Hematopoietic multipotent progenitor cell treated with erythropoietin and hydrocortisone succinate and interleukin-3 and kit ligand, for 4 days (in vitro differentiated cells): ENCODE measurements at places on chromosomes 16 and 17.

DNA sequence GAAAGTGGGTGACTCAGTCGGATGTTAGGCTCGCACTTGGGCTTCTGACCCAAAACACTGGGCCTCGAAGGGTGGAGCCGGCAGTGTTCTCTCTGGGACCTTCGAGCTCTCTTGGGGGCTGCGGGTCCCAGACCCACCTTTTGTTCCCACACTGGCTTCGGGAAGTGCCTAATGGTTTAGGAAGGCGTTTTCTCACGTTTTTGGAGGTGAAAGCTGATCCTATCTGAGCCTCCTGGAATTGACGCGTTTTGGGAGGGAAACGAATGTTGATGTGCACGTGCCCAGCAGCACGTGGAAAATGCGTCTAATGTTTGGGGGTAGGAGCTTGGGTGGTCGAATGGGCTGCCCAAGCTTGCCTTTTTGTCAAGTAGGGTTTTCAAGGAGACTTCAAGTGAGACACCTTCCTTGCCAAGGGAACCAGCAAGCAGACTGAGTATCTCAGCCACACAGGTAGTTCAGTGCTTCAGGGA, 666 bp downstream of the HGS start:
- peak; percentile 51 for DNase-seq

- no peak for DNase-seq
Observed at GRCh38 chr17:9177212-9177611, 155.9 kb downstream of the NTN1 start.

DNA sequence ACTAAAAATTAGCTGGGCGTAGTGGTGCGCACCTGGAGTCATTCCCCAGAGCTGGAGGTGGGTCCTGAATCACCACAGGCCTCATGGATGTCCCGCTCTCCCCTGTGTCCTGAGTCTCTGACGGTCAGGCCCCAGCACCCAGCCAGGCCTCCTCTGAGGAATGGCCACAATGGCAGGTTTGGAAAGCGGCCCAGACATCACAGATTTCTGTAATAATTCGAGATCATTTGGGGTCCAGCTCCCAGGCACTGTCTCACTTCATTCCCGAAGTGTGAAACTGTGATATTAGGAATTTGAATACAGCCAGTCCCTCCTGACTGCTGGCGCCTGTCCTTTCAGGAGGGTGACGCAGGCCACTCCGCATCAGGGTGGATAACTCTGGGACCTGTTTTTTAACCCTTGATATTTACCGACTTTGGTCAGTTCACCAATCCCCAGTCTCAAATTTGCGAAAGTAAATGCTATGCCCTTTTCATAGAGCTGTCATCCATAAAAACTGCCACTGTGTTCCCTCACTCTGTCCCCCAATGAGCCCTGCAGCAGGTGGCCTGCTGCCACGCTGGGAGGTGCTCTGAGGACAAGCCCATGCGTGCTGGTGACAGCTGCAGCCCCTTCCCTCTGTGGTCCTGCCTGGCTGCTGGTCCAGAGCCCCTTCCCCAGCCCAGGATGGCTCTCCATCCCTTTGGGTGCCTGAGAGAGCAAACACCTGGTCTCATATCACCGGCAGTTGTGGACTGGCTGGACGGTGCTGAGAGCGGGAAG, 28.3 kb upstream of the RPTOR start:
- DNase-seq: no peak

DNA sequence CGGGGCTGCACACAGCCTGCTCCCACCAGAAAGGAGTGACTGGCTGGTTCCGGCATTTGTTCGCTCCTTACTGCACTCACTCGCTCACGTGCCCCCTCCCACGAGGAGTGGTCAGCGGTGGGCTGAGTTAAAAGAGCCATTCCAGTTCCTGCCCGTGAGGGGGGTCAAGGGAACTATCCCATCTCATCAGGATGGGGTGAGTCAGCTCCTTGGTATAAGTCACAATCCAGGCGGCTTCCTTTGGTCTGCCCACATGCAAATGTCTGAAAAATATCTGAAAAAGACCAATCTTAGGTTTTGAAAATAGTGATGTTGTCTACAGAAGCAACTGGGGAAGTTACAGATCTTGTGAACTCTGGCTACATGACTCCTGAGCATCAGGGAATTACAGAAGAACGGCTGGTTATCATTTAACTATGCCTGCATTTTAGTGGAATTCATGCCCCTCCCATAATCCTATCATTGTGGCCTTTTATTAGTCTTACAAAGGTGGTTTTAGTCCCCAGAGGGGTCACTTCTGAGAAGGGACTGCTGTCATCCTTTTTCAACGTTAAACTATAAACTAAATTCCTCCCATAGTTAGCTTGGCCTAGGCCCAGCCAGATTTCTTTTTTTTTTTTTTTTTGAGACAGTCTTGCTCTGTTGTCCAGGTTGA, 9.8 kb upstream of the TNFSF12 start:
- no peak for DNase-seq

DNA sequence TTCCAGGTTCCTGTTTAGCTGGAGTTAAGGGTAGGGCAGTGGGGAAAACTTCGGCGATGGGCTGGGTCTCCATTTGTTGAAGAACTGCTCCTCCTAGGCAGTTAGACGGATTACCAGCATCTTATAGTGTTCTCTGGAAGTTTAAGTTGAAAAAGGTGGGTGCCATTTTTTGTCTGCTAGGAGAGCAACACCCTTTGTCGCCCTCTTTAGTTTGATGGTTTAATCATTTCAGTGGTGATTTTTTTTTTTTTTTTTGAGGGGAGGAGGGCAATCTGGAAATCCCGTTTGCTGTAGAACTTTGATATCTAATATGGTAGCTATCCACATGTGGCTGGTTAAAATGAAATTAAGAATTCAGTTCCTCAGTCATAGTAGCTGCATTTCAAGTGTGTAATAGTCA, 4.1 kb downstream of the UBFD1 start:
- DNase-seq: peak; percentile 25

DNA sequence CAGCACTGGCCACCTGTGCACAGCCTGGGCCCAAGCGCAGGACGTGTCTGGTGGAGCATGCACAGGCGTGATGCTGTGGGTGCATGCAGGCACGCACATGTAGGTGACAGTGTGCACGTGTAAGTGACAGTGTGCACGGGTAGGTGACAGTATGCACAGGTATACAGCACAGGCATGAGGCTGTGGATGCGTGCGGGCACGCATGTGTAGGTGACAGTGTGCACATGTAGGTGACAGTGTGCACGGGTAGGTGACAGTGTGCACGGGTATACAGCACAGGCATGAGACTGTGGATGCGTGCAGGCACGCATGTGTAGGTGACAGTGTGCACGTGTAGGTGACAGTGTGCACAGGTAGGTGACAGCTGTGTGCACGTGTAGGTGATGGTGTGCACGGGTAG, 7.9 kb downstream of the RPUSD1 start:
- no peak for DNase-seq

DNA sequence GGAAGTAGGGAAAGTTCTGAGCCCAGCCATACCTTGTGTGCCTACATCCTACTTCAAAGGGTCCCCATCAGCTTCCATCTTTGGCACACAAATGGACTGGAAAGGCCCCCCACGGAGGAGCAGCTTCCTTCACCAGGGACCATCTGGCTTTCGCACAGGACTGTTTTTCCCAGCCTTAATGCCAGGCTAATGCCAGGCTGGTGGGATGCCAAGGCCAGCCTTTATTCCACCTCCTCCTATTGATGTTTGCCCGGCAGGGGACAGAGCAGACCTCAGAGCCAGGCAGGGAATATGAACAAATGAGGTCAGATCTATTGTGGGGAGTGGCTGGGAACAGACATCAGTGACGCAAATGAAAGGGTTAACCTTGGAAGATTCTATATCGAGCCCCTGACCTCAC, 5.7 kb downstream of the GPR179 start:
- no peak for DNase-seq

DNA sequence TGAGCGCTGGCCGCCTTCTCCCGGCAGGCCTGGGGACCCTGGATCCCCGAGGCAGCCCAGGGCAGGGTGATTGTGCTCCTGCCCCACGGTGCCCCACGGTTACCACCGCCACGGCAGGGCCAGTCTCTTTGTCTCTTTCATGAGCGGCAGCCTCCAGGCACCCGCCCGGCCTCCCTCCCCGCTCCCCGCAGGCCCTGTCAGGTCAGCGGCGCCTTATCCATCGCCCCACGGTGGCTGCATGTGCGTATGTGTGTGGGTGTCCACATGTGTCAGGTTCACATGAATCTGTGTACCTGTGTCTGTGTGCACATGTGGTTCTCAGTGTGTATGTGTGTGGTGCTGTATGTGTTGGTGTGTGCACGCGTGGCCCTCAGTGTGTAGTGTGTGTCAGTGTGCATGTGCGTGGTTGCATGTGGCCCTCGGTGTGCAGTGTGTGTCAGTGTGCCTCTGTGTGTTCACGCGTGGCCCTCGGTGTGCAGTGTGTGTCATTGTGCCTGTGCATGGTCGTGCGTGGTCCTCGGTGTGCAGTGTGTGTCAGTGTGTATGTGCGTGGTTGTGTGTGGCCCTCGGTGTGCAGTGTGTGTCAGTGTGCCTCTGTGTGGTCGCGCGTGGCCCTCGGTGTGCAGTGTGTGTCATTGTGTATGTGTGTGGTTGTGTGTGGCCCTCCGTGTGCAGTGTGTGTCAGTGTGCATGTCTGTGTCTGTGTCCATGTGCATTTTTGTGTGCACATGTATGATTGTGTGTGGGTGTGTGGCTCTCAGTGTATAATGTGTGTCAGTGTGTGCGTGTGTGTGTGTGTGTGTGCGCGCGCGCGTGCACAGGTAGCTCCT, 239.2 kb upstream of the GSE1 start:
- peak; percentile 42 for DNase-seq

- peak; percentile 90 for DNase-seq
Observed at GRCh38 chr17:1515640-1516387, 598 bp downstream of the INPP5K start.

- DNase-seq: no peak
Observed at GRCh38 chr16:75861311-75862097, 135.2 kb upstream of the CPHXL start.

DNA sequence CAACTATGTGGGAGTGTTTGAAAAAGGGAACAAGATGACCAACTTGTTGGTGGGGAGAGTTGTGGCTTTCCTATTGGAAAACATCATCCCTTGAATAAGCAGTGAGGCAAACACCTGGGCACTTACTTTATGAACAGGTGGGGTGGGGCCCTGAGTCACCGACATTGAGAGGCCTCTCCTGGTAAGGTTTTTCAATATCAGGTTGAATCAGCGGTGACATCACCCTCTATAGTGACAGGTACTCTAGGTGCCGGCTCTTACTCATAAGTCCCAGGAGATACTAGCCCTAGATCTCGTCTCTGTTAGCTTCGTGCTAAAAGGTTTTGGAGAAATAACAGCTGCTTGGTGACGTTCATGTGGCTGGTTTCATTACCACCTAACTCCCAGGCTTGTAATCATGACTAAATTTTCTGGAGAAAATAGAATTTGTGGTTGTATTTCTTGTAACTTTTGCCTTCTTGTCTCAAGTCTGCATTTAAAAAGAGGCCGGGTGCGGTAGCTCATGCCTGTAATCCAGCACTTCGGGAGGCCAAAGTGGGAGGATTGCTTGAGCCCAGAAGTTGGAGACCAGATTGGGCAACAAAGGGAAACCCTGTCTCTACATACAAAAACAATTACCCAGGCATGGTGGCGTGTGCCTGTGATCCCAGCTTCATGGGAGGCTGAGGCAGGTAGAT, 19.3 kb downstream of the CDH1 start:
- no peak for DNase-seq

- DNase-seq: peak; percentile 95
Observed at GRCh38 chr17:75843577-75844529, at the start of gene UNC13D. Gene UNC13D, minus strand, starts transcription at chr17:75844404. Its CDS starts 67 bp downstream, at chr17:75844337.

- no peak for DNase-seq
Observed at GRCh38 chr16:81635063-81635937, 143.8 kb upstream of the PLCG2 start.

- DNase-seq: no peak
Observed at GRCh38 chr17:30780343-30780742, 44.1 kb downstream of the CRLF3 start.

DNA sequence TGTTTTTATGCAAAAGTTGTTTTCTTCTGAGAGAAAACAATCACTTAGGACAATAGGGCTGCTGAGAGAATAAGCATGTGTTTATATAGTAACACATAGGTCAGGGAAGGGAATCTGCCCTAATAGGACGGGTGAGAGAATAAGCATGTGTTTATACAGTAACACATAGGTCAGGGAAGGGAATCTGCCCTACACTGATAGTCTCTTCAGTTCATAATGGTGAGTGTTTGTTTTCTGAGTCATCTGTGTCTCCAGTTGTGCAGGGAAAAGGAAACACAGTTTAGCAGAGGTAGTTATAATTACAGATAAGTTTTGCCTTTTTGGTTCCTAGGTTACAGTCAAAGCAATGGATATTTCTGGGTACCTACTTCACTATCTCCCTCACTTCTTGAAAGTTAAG, 252.3 kb upstream of the CA10 start:
- DNase-seq: no peak

- no peak for DNase-seq
Observed at GRCh38 chr16:74469946-74470478, 48.7 kb upstream of the CLEC18B start.

GRCh38 chr17:30363715-30364202, 15.0 kb upstream of the CPD start:
- peak; percentile 70 for DNase-seq

DNA sequence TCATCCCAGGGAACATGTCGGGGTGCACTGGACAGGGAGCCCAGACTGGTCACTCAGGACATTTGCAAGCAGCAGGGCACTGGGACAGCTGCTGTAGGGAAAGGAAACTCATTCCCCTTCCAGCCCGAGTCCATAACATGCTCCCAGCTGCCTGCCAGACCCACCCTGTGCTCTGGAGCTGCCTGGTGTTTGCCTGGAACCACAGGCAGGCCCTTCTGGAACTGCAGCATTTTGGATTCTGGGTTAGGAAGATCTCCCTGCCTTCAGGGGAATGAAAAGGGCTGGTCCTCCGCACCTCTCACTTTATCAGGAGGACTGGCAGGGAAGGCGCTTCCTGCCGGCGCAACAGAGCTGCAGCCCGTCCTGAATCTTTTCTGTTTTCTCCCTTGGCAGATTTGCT, 41.2 kb downstream of the MEAK7 start:
- no peak for DNase-seq

DNA sequence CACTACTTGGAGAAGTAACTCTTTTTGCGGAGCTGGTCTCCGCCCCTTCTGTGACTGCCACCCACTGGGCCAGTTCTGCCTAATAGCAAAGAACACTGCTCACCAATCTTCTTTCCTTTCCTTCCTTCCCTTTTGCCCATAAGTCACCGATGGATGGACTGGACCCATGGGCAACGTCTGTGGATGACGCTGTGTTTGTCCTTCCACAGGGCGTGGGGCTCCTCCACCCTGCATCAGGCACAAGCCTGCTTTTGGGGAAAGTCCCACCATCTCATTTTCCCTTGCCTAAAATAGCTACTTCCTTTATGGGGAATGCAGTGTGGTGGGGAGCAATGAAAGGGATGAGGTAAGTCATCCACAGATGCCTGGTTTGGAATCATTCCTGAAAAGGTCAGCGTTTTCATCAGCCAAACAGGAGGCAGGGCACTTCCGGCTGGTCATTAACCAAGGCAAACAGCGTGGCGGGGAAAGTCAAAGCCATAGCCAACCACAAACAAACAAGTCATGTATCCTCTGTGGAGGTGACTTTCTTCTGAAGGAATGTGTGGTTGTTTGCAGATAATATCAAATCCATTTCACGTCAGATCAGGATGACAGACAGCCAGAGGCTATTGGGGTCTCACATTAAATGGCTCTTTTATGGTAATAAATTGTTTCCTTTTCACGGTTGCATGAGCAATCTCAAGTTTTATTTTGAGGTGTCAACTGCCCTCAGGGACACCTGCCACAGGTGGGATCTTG, 30.7 kb upstream of the MED9 start:
- no peak for DNase-seq

- DNase-seq: no peak
Observed at GRCh38 chr16:64975821-64976220, 146.0 kb downstream of the CDH11 start.
